Kidney epithelial cell (primary cell): ENCODE measurements at places on chromosomes 7 and 10.

- no peak for DNase-seq
Measured at GRCh38 chr7:28180364-28181147, at the start of gene JAZF1. Gene JAZF1 (minus strand): TSS chr7:28180795.

DNA sequence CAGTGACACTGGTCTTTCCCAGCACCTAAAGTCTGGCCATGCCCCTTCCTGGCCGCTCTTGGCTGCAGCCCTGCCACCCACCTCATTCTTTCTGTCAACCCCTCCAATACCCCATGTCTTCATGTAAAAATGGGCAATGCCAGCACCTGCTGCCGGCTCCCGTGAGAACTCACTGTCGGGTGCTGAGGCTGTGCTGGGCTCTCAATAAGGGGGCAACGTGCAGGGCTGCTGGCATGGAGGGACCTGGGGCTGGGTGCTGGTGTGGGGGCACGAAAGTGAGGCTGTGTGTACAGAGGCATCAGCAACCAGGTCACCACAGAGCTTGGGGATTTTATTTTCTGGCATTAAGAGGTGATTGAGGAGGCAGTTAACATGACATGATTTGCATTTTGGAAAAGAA, 65.3 kb downstream of the ALOX5 start:
- DNase-seq: no peak

DNA sequence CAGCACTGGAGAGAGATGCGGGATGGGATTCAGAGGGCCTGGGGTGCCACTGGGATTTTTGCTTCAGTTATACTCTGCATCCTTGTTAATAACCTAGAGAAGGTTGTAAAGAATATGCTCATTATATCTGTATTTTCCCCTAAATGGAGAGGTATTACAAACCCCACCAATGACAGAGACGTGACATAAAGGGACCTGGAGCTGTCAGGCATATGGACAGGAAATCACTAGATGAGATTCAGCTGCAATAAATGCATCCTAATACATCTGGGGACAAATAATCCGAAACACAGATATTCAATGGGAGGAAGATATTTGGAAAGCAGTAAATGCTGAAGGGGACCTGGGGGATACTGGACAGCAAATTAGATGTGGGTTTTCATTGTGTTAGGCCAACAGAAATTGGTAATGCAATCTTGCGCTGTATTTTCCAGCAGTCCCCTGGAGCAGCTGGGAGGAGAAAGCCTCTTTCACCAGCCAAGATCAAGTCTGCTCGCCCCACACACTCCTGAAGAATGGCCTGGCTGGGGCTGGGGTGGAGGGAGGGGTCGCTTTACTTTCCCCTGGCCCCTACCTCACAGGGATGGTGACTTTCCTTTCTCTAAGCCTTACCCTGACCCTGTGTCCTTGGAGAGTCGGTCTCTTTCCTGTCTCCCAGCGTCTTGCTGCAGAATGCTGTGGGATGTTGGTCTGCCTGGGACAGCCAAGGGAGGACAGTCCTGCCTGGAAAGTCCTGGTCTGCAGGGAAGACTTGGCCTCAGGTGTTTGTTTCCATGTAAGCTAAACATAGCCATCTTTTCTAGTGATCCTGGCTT, 653.8 kb downstream of the LRMDA start:
- DNase-seq: no peak

DNA sequence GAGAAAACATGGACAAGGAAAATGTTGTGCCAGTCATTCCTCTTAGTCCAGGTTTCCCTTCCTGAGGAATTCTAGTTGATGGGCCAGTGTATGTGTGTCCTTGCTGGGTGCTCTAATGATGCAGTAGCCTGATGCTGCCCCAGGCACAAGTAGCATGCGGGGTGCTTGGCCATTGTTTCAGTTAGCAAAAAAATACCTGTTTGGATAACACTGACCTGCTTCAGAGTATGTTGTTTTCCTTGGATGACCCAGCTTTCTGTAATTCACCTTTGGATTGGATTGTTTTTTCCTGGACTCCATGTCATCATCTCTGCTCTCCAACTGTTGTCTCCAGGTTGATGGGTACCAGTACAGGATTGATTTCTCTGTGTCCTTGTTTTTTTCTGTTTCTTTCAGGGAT, 169.2 kb downstream of the SND1 start:
- DNase-seq: no peak

GRCh38 chr10:59537501-59537900, 172.1 kb downstream of the SLC16A9 start:
- no peak for DNase-seq

DNA sequence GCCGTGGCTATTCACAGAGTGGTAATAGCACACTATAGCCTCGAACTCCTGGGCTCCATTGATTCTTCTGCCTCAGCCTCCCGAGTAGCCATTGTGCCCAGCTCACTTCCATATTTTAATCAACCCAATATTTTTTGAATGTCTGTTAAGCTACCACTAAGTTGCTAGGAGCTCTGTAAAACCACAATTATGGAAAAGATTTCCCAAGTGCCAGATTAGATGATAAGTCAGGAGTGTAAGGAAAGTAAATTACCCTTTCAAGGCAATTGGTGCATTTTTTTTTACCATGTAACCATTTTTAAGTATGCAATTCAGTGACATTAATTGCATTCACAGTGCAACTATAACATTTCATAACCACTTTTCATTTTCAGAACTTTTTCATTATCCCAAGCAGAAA, 87.5 kb upstream of the GATAD1 start:
- no peak for DNase-seq

GRCh38 chr7:27647046-27647445, 15.6 kb downstream of the HIBADH start:
- DNase-seq: peak; percentile 58

DNA sequence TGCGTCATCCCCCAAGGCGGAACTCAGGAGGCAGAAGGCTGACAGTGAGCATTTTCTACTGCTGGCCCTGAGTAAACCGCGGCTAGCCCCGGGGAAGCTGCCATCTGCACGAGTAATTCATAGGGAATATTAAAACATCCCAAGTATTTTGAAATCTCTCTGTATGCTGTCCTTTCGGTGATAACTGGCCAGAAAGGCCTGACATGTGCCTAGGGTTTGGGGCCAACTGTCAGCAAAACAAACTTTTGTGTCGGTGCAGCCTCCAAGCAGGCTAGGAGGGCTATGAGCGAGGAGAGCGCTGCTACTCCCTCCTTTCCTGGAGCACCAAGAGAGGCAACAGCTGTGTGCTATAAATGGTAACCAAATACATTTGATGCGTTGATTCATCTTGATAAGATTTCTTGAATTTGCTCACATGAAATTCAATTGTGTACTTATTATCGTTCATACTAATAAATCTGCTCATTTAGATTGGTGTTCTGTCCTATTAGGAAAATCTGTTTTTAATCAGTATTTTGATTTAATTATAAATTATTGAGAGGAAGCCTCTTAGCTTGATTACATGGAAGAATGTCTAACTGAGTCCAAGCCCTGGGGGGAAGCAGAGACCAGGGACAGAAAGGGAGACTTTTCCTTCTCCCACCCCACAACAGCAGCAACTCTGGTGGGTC, 124.4 kb upstream of the NPS start:
- DNase-seq: no peak

DNA sequence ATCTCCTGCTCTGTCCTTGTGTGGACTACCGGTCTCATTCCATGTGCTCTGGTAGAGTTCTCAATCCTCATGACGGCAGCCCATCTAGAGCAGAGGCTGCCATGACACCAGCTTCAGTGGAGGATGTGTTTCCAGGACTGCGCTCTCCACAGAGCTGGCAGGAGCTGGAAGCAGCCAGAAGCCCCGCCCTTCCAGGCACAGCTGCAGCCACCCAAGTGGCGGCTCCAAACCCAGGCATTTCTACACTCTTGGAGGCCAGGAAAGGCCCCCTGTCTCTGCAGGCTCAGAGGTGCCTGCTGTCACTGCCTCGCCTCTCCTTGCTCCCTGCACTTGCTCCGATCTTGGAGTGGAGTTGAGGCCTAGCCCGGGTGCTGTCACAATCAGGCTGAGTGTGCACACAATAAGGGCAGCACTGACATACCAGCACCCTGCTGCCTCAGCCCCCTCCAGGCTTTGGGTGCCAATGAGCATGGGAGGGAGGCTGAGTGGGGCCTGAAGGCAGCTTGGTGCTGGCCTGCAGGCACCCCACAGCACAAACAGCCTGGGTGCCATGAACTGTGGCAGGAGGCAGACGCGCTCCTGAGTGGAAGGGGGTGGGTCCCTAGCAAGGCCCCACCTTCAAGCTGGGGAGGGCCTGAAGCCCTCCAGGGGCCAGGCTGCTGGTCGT, 122.1 kb downstream of the LRRN3 start:
- no peak for DNase-seq

GRCh38 chr7:89605362-89605761, 548.9 kb upstream of the STEAP1 start:
- DNase-seq: no peak

DNA sequence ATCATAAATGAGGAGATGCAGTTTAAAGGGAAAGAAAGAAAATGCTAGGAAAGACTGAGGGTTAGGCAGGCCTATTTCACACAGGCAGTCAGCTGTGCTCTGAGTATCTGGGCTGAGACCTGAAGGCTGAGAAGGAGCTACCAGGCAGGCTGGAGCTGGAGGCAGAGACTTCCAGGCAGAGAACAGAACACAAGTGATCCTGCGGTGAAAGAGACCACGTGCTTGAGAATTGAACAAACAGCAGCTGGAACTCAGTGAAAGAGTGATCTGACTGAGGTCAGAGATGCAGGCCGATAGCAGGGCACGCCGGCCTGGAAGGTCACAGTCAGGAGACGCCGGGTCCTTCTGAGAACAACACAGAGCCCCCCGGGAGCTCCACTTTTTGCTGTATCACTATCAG, 147.8 kb downstream of the ADAM12 start:
- no peak for DNase-seq

DNA sequence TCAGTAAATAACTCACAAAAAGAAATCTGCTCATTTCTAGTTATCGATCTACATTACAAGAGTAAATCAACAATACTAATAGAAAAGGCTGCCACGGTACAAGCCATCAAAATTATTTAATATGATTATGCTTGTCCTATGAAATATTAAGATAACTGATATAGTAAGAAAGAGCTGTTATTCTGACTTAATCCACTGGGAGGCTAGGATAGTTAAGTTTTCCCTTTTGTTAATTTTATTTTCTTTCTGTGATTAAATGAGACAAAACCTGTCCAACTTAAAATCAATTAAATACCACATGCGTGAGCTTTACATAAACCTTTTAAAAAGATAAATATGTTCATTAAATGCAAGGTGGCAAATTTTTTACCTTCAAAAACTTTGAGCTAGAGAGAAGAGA, 114.8 kb downstream of the LMBR1 start:
- no peak for DNase-seq

- DNase-seq: no peak
Measured at GRCh38 chr7:157401567-157402387, 65.0 kb downstream of the DNAJB6 start.

DNA sequence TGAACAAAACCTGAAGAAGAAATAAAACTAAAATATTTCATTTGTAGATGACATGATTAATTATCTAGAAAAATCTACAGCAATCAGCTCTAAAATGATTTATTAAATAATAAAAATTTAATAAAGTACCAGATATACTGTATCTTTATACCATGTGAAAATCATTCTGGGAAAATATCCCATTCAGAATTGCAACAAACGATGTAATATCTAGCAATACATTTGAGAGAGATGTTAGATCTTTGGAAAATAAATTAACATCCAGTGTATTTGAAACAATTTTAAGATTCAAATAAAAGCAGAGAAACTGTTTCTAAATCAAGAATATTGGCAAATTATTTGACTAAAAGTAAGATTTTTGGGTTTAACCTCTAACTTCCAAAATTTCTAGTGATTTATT, 62.2 kb downstream of the ZEB1 start:
- no peak for DNase-seq

DNA sequence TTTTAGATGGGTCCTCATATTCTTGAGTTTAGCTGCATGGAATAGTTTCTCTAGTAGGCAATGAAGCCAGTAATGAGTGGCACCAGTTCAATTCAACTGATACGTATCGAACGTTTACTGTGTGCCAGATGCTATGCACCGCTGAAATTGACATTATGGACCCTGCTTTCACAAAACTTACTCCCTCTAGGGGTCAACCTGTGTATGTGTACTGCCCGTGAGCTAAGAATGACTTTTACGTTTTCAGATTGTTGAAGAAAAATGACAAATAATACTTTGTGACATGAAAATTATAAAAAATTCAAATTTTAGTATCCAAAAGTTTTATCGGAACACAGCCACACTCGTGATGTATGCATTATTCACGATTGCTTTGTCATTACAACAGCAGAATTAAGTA, 95.5 kb downstream of the ZMYND11 start:
- DNase-seq: no peak

- DNase-seq: no peak
Measured at GRCh38 chr7:77819021-77819420, 20.4 kb downstream of the PHTF2 start.

DNA sequence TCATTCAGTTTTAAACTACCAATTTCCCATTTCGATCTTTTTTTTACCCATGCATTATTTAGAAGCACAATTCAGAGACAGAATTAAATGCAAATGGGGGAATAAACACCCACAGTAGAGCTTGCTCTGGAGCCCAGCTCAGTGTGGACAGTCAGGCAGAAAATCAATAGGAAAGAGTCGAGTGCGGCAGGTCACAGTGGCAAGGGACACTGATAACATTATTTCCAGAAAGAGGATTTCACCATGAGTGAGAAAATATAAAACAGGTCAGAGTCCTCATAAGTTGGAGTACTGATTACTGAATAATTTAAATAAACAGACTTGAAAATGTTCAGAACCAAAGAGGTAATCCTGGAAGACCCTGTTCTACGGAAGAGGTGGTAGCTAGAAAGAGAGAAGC, 532.5 kb downstream of the CCSER2 start:
- no peak for DNase-seq

DNA sequence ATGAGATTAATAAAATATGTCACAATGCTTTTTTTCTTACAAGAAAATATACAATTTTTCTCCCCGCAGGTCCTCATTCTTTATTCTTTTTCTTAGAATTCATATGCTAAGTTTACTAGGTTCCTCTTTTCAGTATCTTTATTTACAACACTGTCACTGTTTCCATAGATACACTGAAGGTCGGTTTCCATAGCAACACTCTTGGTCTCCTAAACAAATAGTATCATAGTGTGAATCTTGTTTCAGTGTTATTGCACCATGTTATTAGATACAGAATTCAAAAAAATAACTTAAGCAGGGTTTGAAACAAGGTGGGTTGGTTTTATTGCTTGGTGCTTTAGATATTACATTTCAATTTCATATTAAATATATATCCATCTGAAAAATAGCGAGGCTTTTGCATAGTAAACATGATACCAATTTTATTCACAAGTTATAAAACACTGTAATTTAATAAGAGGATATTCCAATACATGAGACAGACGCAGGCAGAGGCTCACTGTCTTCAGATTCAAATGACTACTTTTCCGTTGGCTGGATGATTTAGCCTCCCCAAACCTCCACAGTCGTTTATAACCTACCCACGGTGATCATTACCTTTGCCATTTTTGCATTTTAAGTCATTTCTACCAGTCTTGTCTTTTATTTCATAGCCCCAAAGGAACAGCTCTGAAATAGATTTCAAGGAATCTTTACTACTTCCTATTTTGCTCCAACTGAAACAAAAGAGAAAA, 88.9 kb upstream of the KLF6 start:
- DNase-seq: no peak

DNA sequence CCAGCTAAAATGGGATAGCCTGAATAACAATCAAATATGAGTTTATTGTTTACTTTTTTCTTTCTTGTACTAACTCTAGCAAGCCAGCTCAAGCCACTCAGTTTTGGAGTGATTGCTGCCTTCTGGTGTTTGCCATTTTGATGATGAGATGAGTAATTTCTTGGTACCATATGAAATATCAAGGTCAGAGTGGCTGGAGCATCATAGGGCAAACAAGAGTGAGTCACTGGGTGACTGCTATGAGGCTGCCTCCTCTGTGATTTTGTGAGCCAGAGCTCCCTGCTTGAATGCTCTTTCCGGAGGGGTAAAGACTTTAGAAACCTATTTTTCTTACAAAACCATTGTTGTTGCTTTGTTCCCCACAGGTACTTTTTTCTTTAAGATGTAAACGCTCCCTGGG, 295.6 kb downstream of the PRKG1 start:
- DNase-seq: no peak
